ENCODE measurements at places on chromosomes 13 and 19. TPM values are rescaled to one million over a fixed set of nuclear protein-coding genes. Genes with fewer than 3 reads are reported as not detected.

The APBA3 gene
- 22.8 TPM for total RNA-seq

The TRPC4 gene
- total RNA-seq, result 6.9 TPM

The FGF21 gene
- total RNA-seq, result not detected

The GRK1 gene
- total RNA-seq, result not detected

The F10 gene
- total RNA-seq, result 12.8 TPM

The ZNF524 gene
- 17.5 TPM for total RNA-seq

All from epithelial cell of alveolus of lung (primary cell).